ENCODE measurements at places on chromosomes 11 and 22. TPM values are rescaled to one million over a fixed set of nuclear protein-coding genes. Genes with fewer than 3 reads are reported as not detected.

DNA sequence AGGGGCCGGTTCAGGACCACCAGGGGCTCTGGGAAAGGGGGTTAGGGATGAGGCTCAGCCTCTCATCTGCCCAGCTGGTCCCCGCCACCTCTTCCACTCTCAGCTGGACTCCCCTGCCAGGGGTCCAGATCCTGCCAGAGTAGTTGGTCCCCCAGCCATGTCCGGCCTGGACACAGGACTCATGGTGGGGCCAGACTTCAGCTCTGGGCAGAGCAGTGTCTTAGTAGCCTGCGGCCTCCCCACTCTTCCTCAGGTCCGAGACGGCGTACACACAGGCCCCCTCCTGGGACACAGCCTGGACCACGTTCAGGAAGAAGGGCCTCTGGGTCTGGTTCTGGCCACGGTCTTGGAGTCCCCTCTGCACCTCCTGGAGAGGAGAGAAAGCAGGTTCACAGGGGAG is 25.1 kb downstream of the GGT5 start:
- H3K36me3 ChIP-seq, result peaks cover 34% of the 10 kb centered on the region
- H3K27me3 ChIP-seq, result no peaks in the 10 kb centered on the region
- no peak for DNase-seq
- no peaks in the 10 kb centered on the region for H3K4me1 ChIP-seq
- no peak overlapping the region for H3K27ac ChIP-seq
- no peak overlapping the region for H3K4me3 ChIP-seq

- no peaks in the 10 kb centered on the region for H3K27me3 ChIP-seq
- no peaks in the 10 kb centered on the region for H3K36me3 ChIP-seq
- H3K4me1 ChIP-seq, result peaks cover 19% of the 10 kb centered on the region
- H3K27ac ChIP-seq, result no peak overlapping the region
- DNase-seq, result peak; percentile 63
These were observed 8.5 kb downstream of the CCDC88B start for GRCh38 chr11:64348383-64349024.

DNA sequence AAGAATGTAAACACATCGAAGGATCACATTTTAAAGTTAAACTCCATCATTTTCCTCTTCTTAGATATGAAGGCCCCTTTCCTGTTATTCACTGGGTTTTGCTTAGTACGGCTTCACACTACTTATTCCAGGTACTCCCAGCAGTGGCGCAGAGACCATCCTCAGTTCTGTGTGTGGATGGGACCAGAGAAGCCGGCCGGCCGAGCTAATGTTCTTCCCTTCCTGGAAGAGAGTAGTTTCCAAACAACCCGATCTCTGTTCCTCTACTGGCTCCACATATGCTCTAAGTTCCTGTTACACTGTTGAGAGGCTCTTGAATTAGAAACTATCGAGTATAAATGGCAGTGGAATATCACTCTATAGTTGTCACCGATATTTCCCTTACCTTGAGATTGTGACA is 684 bp upstream of the NFRKB start:
- no peak for DNase-seq
- H3K4me3 ChIP-seq, result peak overlapping the region; percentile 91
- H3K27me3 ChIP-seq, result no peaks in the 10 kb centered on the region
- H3K27ac ChIP-seq, result peak overlapping the region; percentile 82
- peaks cover 24% of the 10 kb centered on the region for H3K4me1 ChIP-seq
- peaks cover 29% of the 10 kb centered on the region for H3K36me3 ChIP-seq

GRCh38 chr11:31819621-31820437 is 8.7 kb upstream of the PAX6 start:
- peak; percentile 44 for DNase-seq
- H3K4me1 ChIP-seq, result peaks cover 46% of the 10 kb centered on the region
- peaks cover 100% of the 10 kb centered on the region for H3K27me3 ChIP-seq
- H3K4me3 ChIP-seq, result no peak overlapping the region

GRCh38 chr22:29478326-29479276 is 1.4 kb upstream of the NEFH start:
- H3K4me1 ChIP-seq, result peaks cover 12% of the 10 kb centered on the region
- H3K4me3 ChIP-seq, result no peak overlapping the region

DNA sequence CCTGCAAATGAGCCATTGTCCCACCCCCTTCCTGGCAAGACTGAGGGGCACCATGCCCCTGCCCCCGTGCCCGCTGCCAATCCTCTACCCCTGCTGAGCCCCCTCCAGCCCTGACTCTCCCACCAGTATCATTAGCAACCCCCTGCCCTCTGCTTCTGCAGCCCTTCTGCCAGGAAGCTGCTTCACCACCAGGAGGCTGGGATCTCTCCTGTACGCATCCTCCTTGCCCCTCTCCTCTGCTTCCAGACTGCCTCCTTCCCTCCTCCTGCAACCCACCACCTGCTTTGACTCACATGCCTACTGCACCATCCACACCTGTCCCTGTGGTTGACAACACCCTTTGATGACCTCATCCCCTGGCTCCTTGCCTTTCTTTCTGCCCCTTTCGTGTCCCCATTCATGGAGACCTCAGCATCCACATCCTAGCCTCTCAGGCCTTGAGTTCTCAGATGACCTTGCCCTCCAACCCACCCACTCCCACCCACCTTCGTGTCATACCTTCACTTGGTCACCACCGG is 13.4 kb upstream of the PNPLA3 start:
- no peak overlapping the region for H3K27ac ChIP-seq
- no peaks in the 10 kb centered on the region for H3K36me3 ChIP-seq
- H3K4me3 ChIP-seq, result no peak overlapping the region
- H3K27me3 ChIP-seq, result no peaks in the 10 kb centered on the region
- no peaks in the 10 kb centered on the region for H3K4me1 ChIP-seq

- no peak overlapping the region for H3K4me3 ChIP-seq
- H3K27ac ChIP-seq, result no peak overlapping the region
- no peaks in the 10 kb centered on the region for H3K27me3 ChIP-seq
- no peak for DNase-seq
These were observed 221.2 kb downstream of the BUD13 start for GRCh38 chr11:116551576-116551975.

GRCh38 chr11:107741044-107741823 is 29.4 kb upstream of the SLN start:
- H3K4me3 ChIP-seq, result no peak overlapping the region
- H3K27me3 ChIP-seq, result no peaks in the 10 kb centered on the region
- no peak overlapping the region for H3K27ac ChIP-seq
- H3K36me3 ChIP-seq, result no peaks in the 10 kb centered on the region
- H3K4me1 ChIP-seq, result no peaks in the 10 kb centered on the region

GRCh38 chr11:69508974-69509373 is 27.5 kb downstream of the LINC01488 start:
- H3K4me1 ChIP-seq, result no peaks in the 10 kb centered on the region
- no peak for DNase-seq
- no peak overlapping the region for H3K4me3 ChIP-seq
- H3K27me3 ChIP-seq, result no peaks in the 10 kb centered on the region
- no peaks in the 10 kb centered on the region for H3K36me3 ChIP-seq

DNA sequence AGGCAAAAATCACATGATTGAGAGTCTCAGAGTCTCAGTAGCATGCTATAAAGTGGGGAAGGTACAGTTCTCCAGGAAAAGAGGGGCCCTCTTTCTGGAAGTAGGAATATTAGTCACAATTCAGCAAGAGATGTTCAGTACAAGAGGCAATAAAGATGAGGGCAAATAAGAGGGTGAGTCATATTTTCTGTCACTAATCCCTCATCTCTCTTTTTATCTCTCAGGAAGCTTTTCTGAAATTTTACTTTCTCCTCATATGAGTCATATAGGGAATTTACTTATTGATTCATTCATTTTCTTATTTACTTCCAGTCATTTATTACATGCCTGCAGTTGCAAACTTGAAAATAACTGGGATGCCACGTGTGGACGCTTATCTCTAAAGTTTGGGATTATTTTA is 3.4 kb upstream of the NXPE1 start:
- no peaks in the 10 kb centered on the region for H3K36me3 ChIP-seq
- no peak overlapping the region for H3K4me3 ChIP-seq
- H3K4me1 ChIP-seq, result no peaks in the 10 kb centered on the region
- DNase-seq, result no peak
- H3K27ac ChIP-seq, result no peak overlapping the region

GRCh38 chr11:14643697-14644225 is at the start of gene PDE3B:
TSS of gene PDE3B (plus strand) at chr11:14643804. CDS start at chr11:14644076, 272 bp downstream.
- peak within 1 kb of the TSS; percentile 90 for H3K27ac ChIP-seq
- H3K4me3 ChIP-seq, result peak within 1 kb of the TSS; percentile 90
- DNase-seq, result peak; percentile 84
- H3K27me3 ChIP-seq, result no peaks in the 10 kb centered on the region

DNA sequence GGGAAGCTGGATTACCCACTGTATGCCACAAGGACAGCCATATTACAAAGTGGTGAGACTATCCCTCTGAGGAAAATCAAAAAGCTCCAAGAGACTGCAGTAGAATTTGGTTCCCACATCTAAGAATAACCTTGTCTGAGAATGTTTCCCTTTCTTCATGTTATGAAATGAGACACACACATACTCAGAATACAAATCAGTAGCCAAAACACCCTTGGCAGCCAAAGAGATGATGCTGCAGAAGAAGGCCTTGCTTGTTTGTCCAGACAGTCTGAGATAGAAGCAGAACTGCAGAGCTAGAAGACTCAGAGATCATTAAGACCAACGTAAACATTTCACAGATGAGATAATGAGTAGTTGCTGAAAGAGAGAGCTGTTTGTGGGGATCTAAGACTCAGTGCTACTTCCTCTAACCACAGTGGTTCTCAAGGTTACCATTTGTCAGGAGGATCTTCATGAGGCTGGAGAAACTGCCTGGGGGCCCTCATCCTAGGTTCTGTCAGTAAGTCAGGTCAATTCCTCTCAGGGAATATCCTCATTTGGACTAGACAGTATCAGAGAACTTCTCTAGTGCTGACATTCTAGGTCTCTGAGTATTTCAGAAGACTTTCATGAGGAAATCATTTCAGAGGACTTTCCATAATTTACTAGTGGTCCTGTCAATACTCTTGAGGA is 38.9 kb downstream of the RELT start:
- H3K4me1 ChIP-seq, result peaks cover 16% of the 10 kb centered on the region
- no peaks in the 10 kb centered on the region for H3K27me3 ChIP-seq
- DNase-seq, result no peak
- no peak overlapping the region for H3K27ac ChIP-seq

GRCh38 chr11:65700399-65700798 is 11.7 kb upstream of the KAT5 start:
- peaks cover 3% of the 10 kb centered on the region for H3K4me1 ChIP-seq
- no peaks in the 10 kb centered on the region for H3K27me3 ChIP-seq
- H3K27ac ChIP-seq, result no peak overlapping the region
- H3K36me3 ChIP-seq, result no peaks in the 10 kb centered on the region
- no peak for DNase-seq

GRCh38 chr11:132519241-132519815 is 1013.0 kb downstream of the OPCML start:
- no peak overlapping the region for H3K27ac ChIP-seq
- no peaks in the 10 kb centered on the region for H3K27me3 ChIP-seq
- H3K4me3 ChIP-seq, result no peak overlapping the region
- no peaks in the 10 kb centered on the region for H3K36me3 ChIP-seq
- H3K4me1 ChIP-seq, result no peaks in the 10 kb centered on the region

DNA sequence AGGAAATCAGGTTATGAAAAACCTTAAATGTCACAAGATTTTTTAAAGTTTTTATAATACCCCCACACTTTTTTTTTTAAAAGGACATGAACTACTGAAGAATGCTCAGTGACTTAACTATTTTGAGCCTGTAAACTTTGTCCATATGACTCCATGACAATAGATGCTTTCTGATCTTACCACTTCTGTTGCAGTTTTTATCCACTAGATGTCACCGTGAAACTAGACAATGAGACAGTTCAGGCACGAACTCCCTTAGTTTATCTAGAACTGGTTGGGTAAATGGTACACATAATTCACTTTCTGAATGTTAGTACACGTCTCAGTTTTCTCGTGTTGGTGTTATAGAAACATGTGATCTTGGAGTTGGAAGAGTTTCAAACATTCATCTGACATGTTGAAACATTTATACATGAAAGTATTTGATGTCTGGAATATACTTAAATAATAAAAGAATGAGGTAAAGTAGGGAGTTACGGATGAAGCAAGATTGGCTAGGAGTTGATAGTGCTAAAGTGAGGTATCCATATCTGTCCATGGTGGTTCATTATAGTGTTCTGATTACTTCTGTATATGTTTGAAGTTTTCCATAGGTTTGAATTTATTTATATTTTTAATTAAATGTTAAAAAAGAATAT is 8.1 kb downstream of the CCDC15 start:
- no peaks in the 10 kb centered on the region for H3K4me1 ChIP-seq
- H3K36me3 ChIP-seq, result no peaks in the 10 kb centered on the region
- H3K27ac ChIP-seq, result no peak overlapping the region
- H3K27me3 ChIP-seq, result no peaks in the 10 kb centered on the region
- no peak overlapping the region for H3K4me3 ChIP-seq
- no peak for DNase-seq

- no peaks in the 10 kb centered on the region for H3K27me3 ChIP-seq
- no peak overlapping the region for H3K27ac ChIP-seq
- no peaks in the 10 kb centered on the region for H3K4me1 ChIP-seq
- peaks cover 25% of the 10 kb centered on the region for H3K36me3 ChIP-seq
- no peak overlapping the region for H3K4me3 ChIP-seq
- DNase-seq, result peak; percentile 45
These were observed 43.4 kb downstream of the APOL5 start for GRCh38 chr22:35761037-35761436.

ENTHD1 gene
- total RNA-seq, result not detected

ZNF408 gene
- total RNA-seq, result 5.8 TPM

MFRP gene
- total RNA-seq, result not detected
